ENCODE measurements at places on chromosomes 3 and 15.

DNA sequence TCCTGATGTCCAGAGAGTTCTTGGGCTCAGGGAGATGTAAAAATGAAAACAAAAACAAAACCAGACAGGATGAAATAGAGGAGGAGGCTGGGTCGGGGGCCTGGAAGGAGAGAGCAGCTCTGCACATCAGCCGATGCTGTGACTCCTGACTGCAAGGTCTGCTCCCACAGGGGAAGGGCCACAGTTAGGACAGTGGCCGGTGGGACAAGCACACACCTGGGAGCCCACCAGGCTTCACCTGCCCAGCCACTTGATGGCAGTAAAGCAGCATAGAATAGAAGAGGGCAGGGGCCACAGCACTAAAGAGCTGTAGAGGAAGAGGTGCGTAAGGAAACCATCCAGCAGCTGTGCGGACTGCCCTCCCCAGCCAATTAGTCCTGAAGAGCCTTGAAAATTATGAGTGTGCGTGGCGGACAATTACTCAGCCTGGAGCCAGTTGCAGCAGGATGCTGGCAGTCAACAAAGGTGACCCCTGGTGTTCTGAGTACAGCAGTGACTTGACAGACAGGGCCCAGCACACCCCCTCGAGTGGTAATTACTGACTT, 29.8 kb downstream of the ALS2CL start:
- DNase-seq, result peak; percentile 41

- DNase-seq, result no peak
Measured at GRCh38 chr3:33299395-33300081, 22.3 kb downstream of the FBXL2 start.

GRCh38 chr3:116097226-116097625, 348.1 kb downstream of the LSAMP start:
- no peak for DNase-seq

DNA sequence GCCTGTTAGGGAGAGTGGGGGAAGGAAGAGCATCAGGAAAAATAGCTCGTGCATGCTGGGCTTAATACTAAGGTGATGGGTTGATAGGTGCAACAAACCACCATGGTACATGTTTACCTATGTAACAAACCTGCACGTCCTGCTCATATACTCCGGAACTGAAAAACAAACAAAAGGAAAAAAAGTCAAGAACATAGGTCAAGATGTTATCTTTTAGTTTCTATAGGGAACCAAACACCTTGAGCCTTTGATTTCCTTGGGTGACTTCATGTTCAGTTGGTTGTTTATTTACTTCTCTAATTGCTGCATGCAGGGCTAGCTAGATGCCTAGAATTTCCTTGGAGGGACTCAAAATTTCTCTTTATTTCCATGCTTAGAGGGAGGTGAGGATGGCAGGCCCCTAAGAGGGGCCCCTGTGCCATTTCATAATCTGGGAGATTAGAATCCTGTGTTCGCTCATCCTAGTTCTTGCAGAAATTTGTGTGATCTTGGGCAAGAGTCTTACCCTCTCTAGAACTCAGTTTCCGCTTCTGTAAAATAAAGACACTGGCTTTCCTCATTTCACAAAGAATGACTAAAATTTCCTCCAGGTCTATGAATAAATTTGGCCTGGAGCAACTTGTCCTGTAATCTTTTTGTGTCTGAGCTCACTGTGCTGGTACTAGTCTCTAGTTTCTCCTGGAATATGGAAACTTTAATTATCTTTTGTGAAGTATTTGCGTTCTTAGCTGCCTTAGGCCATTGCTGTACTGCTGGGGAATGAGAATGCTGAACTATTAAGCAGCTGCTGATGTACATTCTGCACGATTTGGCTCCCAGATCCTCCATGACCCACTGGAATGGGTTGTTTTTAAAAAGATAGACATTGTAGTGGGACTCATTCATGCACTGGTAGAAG, 457.5 kb downstream of the EDEM1 start:
- no peak for DNase-seq

GRCh38 chr15:99925661-99926461, 192.6 kb upstream of the LYSMD4 start:
- no peak for DNase-seq

All from NCI-H524 (cell line).